ENCODE measurements at places on chromosomes 13 and 19.

DNA sequence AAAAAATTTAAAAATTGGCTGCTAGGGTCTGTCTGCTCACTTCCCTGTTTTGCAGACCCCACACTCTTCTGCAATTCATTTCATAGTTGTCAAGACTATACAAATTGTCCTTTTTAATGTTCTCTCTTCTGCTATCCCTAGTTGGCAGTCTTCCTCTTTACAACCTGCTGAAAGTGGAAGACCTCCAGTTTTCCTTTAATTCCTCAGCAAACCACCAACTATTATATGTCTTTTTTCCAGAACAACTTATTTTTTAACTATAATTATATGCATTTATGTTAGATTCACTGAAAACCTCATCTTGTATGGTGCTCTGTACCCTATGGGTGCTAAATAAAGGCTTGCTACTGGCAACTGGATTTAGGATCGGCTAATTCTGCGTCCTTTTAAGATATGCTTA is 1.1 kb upstream of the PHF11 start:
- ATAC-seq, result no peak

- no peak for ATAC-seq
Measured at GRCh38 chr19:51271067-51271466, 20.2 kb downstream of the SIGLECL1 start.

DNA sequence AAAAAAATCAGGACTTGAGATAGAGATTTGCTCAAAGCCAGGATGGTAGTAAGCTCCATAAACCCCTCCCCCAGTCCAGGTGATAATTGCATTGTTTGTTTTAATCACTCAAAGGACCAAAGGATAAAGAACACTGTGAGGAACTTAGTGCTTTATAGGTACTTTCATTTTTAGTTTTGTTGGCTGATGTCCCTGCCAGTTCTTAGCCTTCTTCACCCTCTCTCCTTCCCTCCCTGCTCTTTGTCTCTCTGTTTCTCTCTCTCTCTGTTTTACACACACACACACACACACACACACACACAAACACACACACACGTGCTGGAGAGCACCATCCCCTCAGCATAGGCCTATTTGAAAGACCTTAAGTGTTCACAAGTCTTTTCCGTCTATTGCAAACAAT is 5.2 kb downstream of the FRY start:
- no peak for ATAC-seq

DNA sequence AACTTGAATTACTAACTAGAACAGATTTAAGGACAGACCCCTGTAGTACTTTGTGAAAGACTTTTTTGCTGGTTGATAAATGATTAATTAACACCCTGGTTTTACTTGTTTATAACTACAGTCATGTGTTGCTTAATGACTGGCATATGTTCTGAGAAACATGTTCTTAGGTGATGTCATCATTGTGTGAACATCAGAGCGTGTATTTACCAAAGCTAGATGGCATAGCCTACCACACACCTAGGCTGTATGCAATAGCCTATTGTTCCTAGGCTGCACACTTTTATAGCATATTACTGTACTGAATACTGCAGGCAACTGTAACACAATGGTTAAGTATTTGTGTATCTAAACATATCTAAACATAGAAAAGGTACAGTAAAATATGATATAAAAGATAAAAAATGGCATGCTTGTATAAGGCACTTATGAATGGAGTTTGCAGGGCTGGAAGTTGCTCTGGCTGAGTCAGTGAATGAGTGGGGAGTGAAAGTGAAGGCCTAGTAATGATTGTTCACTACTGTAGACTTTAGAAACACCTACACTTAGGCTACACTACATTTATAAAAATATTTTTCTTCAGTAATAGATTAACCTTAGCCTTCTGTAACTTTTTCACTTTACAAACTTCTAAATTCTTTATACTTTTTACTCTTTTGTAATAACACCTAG is 260.3 kb downstream of the KCNRG start:
- ATAC-seq, result no peak

DNA sequence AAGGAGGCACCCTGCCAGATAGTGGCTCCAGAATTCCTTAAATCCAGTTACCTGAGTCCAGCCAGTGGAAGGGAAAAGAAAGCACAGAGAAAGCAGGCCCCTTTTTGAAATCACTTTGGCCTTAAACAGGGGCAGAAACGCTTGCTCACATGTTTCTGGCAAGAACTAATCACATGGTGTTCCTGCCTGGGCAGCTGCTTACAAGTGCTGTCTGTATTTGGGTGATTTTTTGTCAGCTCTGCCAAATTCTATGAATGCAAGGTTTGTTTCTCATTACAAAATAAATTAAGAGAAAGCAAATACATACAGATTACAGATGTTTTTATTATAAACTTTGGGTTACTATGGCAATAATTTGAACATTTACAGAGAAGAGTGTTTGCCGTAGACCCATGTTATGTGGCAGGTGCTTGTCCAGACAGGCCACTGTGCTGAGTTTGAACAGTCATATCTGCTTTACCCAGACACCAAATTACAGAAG is 1237.8 kb downstream of the SLITRK5 start:
- ATAC-seq, result no peak

DNA sequence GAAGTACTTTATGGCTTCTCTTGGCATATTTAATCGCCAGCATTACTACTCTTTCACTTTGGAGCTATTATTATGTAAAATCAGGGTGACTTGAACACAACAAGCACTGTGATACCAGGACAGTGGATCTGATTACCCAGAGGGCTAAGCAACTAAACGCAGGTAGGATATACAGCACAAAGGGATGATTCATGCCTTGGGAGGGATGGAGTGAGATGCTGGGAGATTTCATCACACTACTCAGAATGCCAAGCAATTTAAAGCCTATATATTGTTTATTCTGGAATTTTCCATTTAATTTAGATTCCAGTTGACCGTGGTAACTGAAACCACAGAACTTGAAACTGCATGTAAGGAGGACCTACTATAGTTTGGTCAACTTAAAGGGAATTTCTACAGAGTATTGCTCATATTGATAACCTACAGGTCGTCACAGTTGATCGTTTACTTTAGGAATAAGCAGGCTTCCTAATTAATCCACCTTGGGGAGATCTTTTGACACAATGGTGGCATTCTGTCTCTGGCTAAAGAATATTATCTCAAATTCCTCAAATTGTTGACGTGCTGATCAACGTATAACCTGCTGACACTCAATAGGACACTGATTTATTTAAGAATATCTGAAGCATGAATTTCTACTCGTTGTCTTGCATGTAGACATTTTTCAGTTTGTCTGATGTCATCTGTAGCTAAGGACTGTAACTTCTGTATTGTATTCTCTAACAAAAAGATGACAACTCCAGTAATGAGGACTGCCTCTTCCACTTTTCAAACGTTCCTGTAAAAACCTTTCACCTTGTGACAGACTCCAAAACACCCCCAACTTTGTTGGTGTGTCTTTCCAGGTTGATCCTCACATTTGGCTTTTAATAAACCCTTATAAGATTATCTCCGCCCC is 254.2 kb downstream of the GPC5 start:
- ATAC-seq, result no peak

GRCh38 chr13:36094478-36094877 is 36.7 kb downstream of the DCLK1 start:
- ATAC-seq, result no peak

DNA sequence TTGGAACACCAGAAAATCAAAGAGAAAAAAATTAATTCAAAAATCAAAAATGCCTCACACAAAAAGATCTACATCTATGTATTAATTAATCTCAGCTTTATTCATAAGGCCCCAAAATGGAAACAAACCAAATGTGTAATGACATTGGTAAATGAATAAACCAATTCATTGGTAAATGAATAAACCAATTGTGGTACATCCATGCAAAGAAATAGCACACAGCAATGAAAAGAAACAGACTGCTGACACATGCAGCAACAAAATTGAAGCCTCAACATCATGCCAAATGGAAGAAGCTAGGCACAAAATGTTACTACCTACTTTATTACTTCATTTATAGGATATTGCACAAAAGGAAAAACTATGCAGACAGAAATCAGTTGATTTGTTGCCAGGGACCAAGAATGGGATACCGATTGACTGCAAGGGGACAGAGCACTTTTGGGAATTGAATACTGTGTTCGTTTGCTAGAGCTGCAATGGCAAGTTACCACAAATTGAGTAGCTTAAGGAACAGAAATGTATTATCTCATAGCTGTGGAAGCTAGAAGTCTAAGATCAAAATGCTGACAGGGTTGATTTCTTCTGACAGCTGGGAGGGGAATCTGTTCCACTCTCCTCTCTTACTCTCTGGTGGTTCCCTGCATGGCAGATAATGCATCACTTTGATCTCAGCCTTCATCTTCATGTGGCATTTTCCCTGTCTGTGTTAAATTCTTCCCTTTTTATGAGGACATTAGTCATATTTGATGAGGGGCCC is 252.8 kb downstream of the RFC3 start:
- no peak for ATAC-seq

DNA sequence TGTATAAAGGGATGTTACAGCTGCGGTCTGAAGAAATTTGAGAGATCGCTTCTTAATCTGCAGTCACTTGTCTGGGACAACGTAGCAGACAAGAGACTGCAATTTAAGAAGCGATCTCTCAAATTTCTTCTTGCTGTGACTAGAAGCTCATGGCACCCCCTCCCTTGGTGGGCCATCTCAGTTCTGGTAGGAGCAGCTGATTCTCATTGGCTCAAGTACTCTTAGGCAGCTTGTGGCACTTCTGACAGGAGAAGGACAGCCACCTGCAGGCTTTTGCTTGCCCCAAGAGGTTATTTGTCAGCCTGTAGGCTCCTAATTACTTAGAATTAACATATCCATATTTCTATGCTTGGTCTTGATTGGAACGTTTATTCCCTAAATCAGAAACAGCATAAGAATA is 503.0 kb downstream of the DCT start:
- ATAC-seq, result no peak

GRCh38 chr19:35843676-35844481 is 8.4 kb downstream of the NPHS1 start:
- no peak for ATAC-seq

- ATAC-seq, result peak; percentile 60
Measured at GRCh38 chr13:77565635-77566034, 30.1 kb downstream of the SCEL start.

- no peak for ATAC-seq
Measured at GRCh38 chr19:16003391-16003790, 54.6 kb downstream of the OR10H4 start.

DNA sequence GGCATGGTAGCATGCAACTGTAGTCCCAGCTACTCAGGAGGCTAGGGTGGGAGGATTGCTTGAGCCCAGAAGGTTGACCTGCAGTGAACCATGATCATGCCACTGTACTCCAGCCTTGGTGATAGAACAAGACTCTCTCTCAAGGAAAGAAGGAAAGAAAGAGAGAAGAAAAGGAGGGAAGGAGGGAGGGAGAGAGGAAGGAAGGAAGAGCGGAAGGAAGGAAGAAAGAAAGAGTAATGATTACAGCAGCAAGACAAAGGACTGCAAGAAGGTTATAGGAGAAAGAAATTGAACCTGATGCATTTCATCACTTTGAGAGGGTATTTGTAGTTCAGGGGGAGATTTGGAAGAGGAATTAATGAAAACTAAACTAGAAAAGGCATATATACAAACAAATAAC is 155.7 kb downstream of the LACC1 start:
- ATAC-seq, result no peak

- peak; percentile 58 for ATAC-seq
Measured at GRCh38 chr13:20828539-20829364, 55.0 kb upstream of the EEF1AKMT1 start.

- no peak for ATAC-seq
Measured at GRCh38 chr13:35285677-35286076, 190.8 kb downstream of the MAB21L1 start.

- ATAC-seq, result no peak
Measured at GRCh38 chr13:94864474-94864873, 152.1 kb upstream of the SOX21 start.

- ATAC-seq, result peak; percentile 53
Measured at GRCh38 chr19:49614096-49614833, 23.3 kb downstream of the PRR12 start.

DNA sequence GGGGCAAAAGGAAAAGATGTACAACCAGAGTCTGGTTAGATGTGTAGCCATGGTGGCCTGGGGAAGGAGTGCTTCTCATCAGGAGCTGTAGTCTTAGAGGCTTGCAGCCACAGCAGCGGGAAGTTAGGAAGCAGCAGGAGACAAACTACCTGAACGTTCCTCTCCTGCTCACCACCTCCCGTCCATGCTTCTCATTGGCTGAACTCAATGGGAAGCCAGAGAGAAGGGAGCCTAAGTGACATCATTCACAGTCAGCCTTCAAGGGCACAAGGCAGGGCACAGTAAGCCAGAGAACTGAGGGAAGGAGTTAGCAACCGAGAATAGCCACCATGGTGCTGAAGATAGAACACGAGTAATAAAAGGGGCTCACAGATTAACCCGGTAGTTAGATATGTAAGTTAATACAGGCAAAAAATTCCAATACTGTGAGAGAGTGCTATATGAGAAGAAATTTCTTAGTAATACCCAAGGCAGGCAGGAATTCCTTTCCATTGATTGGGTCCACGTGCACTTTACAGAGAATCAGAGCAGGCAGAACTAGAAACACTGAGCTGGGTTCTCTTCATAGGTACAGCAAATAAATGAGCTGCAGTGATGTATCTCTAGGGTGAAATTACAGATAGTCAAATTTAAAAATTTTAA is 391.5 kb upstream of the DACH1 start:
- ATAC-seq, result no peak
